ENCODE measurements at places on chromosomes 2 and 18. TPM values are rescaled to one million over a fixed set of nuclear protein-coding genes. Genes with fewer than 3 reads are reported as not detected.

SERPINB13 gene
- total RNA-seq, result not detected

TNFRSF11A gene
- total RNA-seq, result 1.1 TPM

ZNF532 gene
- 3.7 TPM for total RNA-seq

IL36G gene
- 0.20 TPM for total RNA-seq

CCBE1 gene
- total RNA-seq, result 5.8 TPM

Measured in left lobe of liver (tissue), 2 donors.